ENCODE measurements at places on chromosomes 6 and 20. TPM values are rescaled to one million over a fixed set of nuclear protein-coding genes. Genes with fewer than 3 reads are reported as not detected.

NKX2-2 gene
- total RNA-seq = not detected

WFDC10B gene
- not detected for total RNA-seq

PAX1 gene
- not detected for total RNA-seq

CDSN gene
- total RNA-seq = not detected

GNRH2 gene
- 4.6 TPM for total RNA-seq

MAS1 gene
- total RNA-seq = not detected
